ENCODE measurements at places on chromosomes 5 and 9.

GRCh38 chr5:108660291-108660690, 87.4 kb upstream of the FER start:
- no peak for DNase-seq

GRCh38 chr9:93958121-93958818, 3.1 kb upstream of the BARX1 start:
- DNase-seq = no peak

- no peak for DNase-seq
Measured at GRCh38 chr5:44546286-44546685, 157.1 kb upstream of the FGF10 start.

DNA sequence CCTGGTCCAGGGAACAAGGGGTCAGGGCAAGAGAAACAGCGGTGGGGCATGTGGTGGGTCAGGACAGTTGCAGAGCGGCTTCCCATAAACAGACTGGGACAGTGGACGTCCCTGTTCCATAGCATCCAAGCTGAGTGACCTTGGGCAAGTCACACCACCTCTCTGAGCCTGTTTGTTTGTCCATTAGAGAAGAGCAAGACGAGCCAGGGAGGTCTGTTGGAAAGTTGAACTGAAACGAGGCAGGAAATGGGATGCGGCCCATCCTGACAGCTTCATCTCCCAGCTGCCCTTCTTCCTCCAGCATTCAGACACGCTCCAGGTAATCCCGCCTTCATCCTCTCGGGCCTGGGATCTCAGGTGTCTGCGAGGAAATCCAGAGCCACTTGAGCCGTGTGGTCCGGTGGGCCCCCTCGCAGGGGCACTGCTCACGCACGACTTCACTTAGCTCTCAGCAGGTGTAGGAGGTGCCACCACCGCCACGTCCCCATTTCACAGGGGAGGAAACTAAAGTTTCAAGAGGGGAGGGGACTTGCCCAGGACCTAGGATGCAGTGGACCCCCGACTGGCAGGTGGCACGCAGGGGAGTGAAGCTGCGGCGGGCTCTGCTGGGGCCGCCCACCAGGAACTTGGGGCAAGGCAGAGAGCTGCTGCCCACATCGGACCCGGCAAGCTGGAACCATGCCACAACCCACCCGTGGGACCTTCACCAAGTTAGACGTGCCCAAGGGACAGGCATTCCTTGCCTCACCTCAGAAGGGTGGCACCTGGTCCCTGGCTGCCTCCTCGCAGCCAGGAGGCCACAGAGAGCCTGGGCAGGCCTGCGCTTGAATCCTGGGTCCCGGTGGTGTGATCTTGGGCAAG, 13.0 kb downstream of the PTGES2 start:
- DNase-seq = no peak

GRCh38 chr9:133560311-133560710, 25.8 kb downstream of the ADAMTSL2 start:
- DNase-seq = no peak
